CD4-positive, alpha-beta T cell treated with Interleukin-6 for 4 hours (primary cell): ENCODE measurements at places on chromosomes 5 and 9.
A peak's percentile ranks its signal among the peaks of the same experiment; 100 is the strongest.

DNA sequence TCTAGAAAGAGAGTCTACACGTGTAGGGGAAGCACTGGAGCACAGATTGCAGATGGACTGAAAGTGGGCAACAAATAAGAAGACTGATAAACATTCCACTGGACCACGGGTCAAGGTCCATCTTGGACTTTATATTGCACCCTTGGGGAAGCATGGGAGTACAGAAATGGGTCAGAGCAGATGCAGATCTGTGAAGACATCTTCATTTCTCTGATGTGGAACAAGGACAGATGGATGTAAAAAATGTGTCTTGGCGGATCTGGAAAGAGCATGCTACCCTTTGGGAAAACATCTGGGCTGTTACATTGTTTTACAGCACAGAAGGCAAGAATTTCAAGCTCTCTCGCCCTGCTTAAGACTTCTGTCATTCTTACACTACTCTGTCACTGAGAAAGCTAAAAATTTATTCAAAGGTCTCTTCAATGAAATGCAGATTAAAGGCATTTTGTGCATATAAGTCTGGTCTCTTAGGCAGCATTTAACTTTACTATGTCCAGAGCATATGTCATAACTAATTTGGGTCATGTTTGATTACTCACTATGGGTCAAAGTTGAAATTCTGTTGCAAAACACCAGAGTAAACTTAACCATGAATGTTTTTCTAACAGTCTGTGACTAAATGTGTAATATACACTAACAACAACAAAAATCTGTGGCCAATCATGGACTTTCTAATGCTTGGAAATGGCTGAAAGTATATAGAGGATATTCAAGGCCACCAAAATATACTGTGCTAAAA, 756.4 kb upstream of the DMAC1 start:
- no peak for DNase-seq

DNA sequence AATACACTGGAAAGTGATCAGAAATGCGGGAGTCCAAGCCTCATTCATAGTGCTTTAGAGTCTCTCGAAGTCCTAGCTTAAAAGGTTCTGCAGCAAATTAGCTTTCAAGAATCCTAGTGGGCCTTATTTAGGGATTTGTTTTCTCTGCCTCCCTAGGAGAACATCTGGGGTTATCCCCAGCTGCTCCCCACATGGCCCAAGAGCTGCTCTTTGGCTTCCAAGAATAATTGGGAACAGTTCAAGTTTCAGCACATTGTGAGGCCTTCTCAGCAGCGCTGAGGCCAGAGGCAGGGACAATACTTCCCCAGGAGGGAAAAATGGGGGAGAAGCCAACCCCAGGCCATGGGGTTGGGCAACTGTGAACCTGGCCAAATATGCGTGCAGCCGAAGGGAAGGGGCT, 108.7 kb downstream of the LIFR start:
- no peak for DNase-seq

GRCh38 chr5:56607074-56607473, 208.3 kb upstream of the MAP3K1 start:
- no peak for DNase-seq

DNA sequence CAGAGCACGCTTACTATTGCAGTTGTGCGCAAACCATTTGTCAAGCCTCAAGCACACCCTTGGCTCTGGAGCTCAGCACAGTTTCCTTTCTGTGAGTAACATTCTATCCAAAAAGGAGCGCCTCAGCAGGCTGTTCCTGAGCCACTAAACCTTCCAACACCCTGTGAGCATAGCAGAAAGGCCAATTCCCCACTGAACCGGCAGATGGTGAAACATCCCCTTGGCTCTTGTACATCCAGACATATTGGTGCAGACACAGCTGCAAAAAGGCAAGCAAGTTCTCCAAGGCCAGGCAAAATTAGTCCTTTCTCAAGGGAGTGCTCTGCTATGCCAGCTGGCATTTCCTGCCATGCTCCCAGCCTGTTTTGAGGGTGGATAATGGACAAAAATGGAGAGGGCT, 44.1 kb upstream of the CEMIP2 start:
- DNase-seq = no peak

DNA sequence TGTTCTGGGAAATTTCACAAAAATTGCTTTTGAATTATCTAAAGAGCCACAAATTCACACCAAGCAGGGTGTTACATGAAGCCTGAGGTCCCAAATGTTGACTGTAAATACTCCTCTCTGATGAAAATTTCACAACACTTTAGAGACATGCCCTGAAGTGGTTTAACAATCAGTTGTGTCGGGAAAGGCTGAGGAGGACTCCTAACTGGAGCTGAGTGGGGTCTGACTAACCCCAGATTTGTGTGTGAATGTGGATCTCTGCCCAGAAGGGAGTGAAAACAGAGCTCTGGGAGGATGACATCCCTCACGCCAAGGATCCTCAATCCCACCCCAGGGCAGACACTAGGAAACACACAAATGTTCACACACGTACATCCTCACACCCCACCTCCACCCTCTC, 31.1 kb upstream of the GRXCR2 start:
- DNase-seq = no peak

DNA sequence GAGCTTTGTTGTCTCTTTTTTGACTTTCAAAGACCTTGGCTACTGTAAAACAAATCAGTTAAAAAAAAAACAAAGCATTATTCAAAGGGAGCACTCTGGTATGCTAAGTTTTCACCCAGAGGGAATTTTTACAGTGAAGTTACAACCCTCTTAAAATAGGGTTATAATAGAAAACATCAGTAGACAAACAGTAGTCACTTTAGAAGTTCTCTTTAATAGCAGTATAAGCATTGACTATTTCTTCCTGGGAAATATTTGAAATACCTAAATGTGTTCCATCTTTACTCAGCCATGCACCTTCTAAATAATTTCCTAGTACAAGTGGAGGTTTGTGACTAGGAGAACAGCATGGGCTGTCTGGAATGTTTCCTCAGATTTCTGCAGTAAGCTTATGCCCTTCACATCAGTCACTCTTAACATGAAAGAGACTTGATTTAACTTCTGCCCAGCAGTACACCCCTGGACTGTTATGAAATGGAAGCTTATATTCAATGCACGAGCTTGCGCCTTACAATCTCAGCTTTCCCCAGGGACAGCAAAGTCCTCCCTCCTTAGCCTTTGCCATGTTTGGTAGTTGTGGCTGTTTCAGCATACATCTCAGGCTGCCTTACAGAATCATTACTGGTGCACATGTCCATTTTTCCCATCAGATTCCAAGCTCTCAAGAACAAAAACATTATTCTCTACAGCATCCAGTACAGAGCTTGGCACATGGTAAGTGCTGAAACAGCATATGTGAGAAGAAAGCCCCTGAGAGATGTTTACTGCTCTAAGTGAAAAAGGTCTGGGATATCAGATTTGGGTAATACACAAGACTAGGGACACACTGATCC, 191.5 kb downstream of the ZNF608 start:
- no peak for DNase-seq

DNA sequence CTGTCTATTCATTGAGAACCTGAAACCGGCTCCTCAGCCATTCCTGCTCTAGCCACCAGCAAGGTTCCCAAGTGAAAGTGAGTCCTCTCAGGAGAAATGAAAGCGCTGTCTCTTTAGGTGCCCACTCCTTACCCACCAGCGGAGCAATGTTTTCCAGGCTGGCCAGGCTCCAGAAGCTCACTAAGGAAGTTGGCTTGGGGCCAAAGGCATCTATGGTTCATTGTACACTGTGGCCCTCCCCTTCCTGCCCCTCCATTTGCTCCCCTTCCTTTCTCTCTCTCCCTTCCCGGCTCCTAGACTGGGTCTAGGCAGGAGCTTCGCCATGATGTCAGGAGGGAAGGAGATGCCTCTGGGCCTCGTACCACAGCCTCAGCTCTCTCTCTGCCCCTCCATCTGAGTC, 1.1 kb upstream of the GABRP start:
- DNase-seq = no peak

DNA sequence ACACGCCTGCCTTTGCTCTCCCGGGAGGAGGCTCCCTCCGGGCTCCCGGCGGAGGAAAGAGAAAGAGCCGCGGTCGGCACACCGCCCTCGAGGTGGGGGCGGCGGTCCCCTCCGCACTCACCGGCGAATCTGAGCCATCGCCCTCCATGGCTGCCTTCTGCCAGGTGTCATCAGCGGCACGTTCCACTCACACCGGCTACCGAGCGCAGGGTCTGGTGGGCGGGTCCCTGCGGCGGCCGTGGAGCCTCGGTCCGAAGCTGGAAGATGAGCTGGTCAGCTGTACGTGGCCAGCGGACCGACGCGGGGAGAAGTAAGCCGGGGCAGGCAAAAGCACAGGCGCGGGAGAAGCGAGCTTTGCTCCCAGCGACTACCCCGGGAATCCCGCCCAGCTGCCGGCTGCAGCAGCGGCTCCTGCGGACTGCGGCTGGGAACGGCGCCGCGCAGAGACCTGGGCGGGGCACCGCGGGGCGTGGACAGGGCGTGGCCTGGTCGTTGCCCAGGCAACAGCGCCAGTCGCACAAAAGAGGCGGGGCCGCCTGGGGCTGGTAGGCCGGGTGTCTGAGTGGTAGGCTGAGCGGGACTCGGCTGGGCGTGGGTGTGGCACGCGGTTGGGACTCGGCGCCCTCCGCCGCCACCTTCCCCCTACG, at the start of gene TRIM36:
Gene TRIM36 (minus strand): TSS at position 422 of the 647 bp plus-strand sequence. CDS start 274 bp downstream, at position 148.
- peak; percentile 84 for DNase-seq

DNA sequence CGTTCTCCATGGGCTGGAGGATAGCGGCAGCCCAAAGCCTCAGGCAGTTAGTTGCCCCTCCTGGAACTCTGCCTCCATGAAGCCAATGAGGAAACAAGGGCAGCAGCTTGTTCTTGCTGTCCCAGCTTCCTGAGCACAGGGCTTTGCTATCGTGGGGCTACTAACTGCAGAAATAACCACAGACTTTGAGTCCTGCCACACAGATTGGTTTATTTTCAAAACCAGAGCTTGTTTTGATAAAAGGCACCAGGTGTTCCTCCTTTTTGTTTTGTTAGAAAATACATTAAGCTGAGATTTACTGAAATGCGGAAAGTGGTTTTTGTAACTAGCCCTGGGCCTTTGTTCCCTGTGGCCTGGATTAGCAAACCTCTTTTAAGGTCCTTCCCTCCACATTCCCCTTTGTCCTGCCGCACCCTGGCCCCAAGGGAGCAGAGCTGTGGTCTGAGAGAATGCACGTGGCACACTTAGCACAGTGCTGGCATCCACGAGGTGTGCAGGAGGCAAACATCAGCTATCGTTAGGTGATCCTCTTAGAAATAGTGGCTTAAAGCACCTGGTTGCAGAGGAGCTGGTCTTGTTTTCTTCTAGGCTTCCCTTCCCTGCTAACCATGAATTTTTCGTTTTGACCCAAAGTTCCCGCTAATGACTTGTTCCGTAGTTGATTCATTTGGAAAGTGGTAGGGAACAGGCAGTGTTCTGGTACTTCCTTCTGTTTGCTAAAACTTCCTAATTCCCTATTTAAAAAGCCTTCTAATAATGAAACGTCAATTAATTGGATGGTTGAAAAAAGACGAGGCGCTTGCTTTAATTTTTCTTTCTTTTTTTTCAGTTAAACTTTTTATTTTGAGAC, 21.5 kb downstream of the MVB12B start:
- no peak for DNase-seq

GRCh38 chr5:88671106-88671504, 211.9 kb downstream of the MEF2C start:
- DNase-seq = no peak

- DNase-seq = no peak
Measured at GRCh38 chr9:124357721-124358361, 57.4 kb downstream of the PSMB7 start.

DNA sequence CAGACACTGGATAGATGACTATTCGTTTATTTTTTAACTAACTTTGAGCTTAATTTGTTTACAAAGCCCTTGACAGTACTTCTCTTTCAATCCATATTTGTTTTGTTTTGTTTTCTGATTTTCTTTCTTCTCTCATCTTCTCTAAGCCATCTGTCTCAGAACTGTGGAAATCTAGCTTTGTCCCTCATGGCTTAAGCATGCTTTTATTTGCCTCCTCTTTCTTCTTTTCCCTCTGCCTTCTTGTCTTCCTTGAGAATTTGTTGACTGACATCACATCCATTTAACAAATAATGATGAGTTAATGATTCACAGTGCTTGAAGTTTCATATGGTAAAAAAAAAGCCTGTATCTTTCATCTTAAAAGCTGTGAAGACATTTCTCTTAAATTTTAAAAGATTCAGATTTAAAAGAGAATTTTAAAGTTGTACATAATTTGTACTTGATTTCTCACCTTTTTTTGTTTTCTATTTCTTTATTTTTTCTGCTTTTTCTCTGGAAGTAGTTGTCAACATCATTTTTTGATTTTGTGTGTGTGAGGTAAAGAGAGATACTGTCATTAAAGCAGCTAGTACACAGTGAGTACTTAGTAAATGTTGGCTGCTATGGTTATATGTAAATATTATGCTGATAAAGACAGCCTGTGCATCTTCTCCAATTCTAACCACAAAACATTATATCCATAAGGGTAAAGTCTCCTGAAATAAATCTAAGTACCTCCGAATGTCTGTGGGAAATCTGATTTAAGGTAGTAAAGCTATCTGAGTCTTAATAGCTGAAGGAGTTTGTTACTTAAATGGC, 13.9 kb upstream of the SGCD start:
- no peak for DNase-seq

- DNase-seq = no peak
Measured at GRCh38 chr5:168047043-168047668, 244.3 kb upstream of the WWC1 start.

GRCh38 chr5:132418881-132419280, 49.4 kb downstream of the SLC22A5 start:
- DNase-seq = no peak

GRCh38 chr5:141512390-141512910, 23.6 kb downstream of the PCDHGC5 start:
- DNase-seq = peak; percentile 89
